Stimulated activated effector memory CD8-positive, alpha-beta T cell treated with anti-CD3 and anti-CD28 coated beads, Interleukin-12 subunit alpha, Interleukin-12 subunit beta, amount 100 ng/mL, for 72 hours (primary cell): ENCODE measurements at places on chromosomes 13 and 19.

GRCh38 chr13:42334329-42334706 lies 62.4 kb downstream of the AKAP11 start:
- DNase-seq: no peak

GRCh38 chr13:31105020-31105795 lies 56.5 kb downstream of the HSPH1 start:
- DNase-seq: no peak

DNA sequence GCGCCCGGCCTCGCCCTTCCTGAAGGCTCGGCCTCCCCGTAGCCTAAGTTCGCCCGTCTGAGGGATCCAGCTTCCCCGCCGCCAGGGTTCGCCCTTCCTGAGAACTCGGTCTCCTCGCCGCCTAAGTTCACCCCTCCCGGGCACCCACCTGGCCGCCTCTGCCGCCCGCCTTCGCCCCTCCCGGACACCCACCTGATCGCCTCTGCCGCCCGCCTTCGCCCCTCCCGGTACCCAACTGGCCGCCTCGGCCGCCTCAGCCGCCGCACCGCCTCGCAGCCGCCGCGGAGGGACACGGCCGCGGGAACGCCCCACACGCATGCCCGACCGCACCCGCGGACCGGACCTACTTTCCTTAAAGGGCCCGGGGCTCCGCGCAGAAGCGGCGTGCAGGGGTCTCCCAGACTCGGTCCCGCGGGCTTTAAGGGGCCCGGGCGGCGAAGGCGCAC lies at the start of gene MOB3A:
Gene MOB3A (minus strand): TSS at position 293 of the 446 bp plus-strand sequence. CDS start 17,766 bp downstream, outside the sequence.
- no peak for DNase-seq

GRCh38 chr19:55441319-55441691 lies 1.8 kb downstream of the SHISA7 start:
- DNase-seq: no peak

GRCh38 chr19:49396738-49397505 lies 8.9 kb downstream of the KASH5 start:
- no peak for DNase-seq

GRCh38 chr13:26806891-26807290 lies 46.3 kb upstream of the GPR12 start:
- DNase-seq: no peak
